ENCODE measurements at places on chromosomes 6 and 20.

GRCh38 chr20:438571-439469 is 23.5 kb downstream of the TBC1D20 start:
- peak; percentile 17 for DNase-seq

- no peak for DNase-seq
Measured at GRCh38 chr6:132865364-132865763, 51.0 kb downstream of the RPS12 start.

GRCh38 chr20:33821270-33821836 is 10.2 kb downstream of the CHMP4B start:
- no peak for DNase-seq

DNA sequence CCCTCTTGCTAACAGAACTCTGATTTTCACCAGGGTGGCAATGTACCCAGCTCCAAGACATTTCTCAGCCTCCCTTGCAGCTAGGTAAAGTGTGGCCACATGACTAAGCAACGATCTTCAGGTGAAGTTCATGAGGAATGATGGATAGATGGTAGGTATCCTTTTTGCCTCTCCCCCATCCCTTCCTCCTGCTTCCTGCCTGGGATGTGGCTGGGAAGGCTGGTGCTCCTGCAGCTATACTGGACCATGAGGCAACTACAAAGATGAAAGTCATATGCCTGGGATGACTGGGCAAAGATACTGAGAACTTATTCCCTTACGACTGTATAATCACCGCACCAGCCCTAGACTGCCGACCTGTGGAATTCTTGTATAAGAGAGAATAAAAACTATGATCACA is 13.4 kb downstream of the ZNF335 start:
- DNase-seq, result no peak

- no peak for DNase-seq
Measured at GRCh38 chr20:19785173-19785982, 27.3 kb downstream of the RIN2 start.

DNA sequence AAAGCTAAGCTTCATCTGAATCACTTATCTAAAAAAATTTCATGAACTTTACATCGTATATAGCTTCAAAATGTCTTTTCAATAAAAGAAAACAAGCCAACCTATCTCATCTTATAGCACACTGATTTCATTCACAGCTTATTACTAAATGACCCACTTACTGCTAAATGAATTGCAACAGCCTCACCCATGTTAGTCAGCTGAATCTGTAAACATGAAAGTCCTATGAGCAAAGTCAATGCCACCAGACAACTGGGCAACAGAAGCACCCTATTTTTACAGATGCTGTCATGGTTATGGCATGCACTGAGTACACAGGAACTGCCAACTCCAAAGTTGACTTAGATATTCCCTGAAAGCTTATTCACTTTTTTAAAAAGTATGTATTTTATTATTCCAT is 41.2 kb upstream of the DST start:
- DNase-seq, result no peak

DNA sequence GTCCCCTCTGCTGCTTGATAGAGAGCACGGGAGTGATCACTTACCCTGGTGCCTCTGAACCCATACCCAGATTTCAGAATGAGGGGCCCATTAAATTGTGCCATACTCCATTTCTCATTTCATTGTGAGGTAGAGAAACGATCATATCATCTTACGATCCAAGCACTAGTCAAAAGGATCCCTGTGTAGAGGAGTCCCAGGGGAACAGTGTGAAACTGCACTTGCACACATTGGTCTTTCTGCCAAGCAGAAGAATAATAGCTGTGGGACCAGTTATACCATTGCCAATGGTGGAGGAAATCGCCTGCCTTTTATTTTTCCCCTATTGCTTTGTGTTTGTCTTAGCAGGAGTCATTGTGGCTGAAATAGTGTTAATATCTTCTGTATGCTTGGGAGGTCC is 161.9 kb downstream of the FARS2 start:
- DNase-seq, result no peak

DNA sequence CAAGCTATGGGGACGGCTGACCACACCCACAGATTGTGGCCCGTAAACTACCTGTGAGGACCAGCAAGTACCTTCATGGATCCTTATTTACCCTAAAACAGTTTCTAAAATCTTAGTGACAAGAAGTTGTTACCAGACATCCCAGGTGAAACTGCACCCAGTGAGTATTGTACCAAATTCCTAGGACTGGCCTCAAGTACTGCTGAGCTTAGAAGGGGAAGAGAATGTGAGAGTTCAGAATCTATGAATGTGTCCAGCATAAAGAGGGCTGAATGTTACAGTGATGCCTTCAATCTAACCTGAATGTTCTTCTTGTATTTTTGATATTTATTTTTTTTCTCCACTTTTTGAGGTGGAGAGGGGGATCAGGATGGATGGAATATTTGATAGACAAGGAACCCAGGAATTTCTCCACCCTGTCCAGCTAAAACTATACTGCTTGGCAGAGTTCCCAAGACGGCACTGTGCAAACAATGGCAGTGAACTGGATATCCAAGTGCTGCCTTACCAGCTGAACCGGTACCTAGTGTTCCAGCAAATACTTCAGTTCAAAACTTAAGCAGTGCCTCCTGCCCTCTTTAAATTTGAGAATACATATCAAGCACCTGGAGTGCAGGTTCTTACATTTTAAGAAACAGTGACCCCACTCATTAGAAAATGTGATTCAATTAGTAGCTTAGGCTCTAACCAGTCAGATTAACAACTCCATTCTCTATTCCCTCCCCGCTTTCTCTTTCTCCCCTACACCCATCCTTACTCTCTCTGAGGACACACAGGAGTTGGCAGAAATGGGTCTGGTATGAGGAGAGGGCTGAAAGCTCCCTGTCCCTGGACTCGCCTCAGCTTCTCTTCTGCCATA is 427.3 kb upstream of the FLRT3 start:
- no peak for DNase-seq

DNA sequence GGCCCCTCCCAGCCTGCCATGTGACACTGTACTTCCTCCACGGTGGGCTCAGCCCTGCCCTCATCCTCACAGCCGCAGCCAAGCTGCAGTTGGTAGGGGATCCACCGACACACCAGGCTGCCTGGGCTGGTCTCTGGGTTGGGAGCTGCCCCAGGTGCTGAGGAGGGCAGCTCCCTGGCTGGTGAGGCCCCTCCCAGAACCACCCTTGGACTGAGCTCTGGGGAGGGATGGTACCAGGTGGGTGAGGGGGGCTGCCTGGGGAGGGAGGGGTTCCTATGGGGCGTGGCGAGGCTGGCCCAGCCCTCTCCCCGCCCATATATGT is 185 bp upstream of the TNFRSF6B start:
- no peak for DNase-seq

- no peak for DNase-seq
Measured at GRCh38 chr20:56504373-56505005, 20.1 kb upstream of the FAM209A start.

- no peak for DNase-seq
Measured at GRCh38 chr6:27834384-27834783, 77.8 kb downstream of the OR2B2 start.
